ENCODE measurements at places on chromosomes 5 and 9.

DNA sequence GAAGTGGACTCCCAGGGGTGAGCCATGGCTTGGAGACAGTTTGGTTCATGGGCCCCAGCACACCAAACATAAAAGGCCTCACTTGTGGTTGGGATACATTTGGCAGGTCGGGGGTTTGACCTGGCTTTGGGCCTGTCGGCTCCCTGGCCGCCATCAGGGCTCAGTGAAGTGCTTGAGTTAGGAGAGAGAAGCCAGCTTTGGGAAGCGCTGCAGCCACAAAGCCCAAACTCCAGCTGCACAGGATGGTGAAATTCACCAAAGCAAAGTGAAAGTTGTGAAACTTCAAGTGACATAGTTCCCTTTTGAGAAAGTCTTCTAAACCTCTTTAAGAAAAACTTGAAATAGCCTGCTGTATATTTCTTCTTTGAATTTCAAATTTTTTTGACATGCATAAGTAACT lies 27.5 kb downstream of the SLC46A2 start:
- DNase-seq: peak; percentile 92

GRCh38 chr9:127118597-127119319 lies 3.7 kb downstream of the ANGPTL2 start:
- DNase-seq: no peak

GRCh38 chr9:78620303-78620702 lies 323.4 kb downstream of the PSAT1 start:
- DNase-seq: peak; percentile 26

DNA sequence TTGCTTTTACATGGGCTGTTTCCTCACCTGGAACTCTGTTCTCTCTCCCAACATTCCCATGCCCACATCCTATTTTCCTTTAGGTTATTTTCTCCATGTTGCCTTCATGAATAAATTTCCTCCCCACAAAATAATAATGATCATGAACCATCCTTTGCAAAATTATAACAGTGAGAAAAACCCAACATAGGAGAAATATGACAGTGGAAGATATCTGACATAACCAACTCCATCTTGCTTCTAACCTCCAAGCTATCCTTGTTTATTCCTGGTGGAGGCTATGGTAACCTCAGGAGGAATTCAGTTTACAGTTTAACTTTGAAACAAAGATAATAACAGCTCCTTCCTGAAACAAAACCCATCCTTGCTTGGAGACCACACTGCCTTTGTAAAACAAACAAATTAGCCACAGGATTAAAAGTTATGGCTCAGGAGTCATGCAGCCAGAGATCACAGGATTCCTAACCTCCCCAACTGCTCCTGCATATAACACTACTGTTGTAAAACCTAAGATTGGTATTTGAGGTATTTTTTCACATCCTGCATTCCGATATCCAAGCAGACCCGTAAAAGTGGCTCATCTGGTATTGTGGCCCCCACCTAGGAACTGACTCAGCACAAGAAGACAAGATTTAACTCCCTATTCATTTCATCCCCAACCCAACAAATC lies 212.4 kb downstream of the TRIM32 start:
- no peak for DNase-seq

- peak; percentile 41 for DNase-seq
Observed at GRCh38 chr5:135417083-135417482, 18.1 kb upstream of the MACROH2A1 start.

GRCh38 chr5:72883850-72884249 lies 67.4 kb downstream of the TNPO1 start:
- DNase-seq: no peak
